Activated T-cell treated with anti-CD3 and anti-CD28 coated beads, Interleukin-2, amount 50 U/mL, for 72 hours (primary cell): ENCODE measurements at places on chromosomes 3 and 15.

DNA sequence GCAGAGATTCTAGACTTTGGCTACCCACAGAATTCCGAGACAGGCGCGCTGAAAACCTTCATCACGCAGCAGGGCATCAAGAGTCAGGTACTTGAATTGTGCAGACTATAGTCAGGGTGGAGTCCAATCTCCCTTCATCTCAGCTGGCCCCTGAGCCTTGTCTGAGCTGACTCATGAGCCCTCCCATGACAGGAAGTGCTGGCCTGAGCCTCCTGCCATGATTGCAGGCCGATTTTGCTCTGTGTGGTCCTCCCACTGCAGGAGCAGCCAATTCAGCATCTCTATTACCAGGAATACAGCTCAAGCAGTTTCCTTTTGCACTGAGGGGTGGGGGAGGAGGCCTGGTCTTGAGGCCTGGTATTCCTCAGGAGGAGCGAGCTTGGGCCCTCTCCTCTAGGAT is 5.5 kb downstream of the AP2M1 start:
- DNase-seq = no peak

DNA sequence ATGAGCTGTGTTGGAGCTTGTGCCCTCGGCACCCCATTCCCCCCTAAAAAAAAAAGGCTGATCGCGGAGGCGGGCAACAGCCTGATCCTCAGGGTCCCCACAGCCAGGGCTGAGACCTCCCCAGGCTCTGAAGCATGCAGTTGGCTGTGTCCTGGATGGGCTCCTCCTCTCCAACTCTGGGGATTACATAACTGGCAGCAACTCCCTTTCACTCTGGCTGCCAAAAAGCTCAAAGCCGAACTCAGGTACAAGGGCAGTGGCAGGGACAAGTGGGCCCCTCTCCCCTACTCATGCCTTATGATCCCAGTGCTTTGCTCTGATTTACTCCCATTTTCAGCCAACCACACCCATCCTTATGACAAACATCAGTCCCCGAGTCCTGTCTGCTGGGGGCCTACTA is 18.3 kb downstream of the TPRA1 start:
- no peak for DNase-seq

- no peak for DNase-seq
Observed at GRCh38 chr15:62338497-62338896, 173.4 kb upstream of the C2CD4B start.

DNA sequence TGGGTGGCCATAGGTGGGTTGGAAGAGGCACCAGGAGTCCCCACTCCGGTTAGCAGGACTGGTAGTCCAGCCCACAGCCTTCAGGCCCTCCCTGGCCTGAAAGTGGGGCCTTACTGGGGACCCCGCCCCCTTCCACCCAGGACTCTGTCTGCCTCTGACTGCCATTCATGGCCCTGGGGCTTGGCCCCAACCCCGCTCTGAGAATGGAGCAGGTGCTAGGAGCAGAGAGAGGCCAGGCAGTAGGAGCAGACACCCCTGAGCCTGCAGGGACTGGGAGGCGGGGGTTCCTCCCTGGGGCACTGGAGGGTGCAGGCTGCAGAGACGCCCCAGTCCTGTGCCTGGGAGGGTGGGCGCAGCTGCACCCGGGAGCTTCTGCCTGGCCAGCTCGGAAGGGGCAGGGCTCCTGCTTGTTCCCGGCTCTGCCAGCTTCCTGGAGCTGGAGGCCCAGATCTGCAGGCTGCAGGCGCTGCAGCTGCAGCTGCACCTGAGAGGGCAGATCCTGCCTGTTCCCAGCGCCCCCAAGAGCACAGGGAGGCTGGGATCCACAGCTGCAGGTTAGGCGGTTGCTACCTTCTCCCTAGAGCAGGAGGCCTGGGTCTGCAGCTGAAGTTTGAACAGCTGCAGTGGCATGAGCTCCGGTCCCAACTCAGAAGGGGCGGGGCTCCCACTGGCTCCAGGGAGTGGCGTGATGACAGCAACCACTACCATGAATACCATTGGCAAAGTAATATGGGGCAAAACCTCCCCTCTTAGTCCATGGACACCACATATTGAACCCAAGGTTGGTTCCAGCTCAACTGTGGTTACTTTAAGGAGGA is 194.7 kb downstream of the SQOR start:
- DNase-seq = no peak

DNA sequence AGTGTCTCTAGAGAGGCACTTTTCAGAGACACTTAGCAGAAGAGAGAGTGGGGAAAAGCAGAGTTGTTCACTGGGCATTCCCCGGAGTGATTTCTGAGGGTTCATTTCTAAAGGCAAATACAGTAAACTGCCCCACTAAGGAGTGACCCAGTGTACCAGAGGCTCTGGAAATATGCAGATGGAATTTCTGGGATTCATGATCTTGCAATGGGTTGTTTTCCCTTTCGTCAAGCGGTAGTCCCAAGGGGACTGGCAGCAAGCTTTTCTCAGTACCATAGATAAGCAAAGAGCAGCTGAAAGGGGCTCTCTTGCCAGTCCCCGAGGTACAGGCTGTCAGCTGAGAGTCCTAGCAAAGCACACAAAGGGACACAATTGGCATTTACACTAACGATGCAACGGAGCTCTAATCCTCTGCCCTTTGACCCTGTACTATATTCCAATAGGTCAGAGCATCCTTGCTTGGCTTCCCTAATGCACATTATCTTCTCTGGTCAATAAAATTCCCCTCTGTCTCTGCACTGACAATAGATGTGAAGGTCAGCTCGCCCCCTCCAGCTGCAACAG is 155.6 kb downstream of the SEMA6D start:
- DNase-seq = no peak

DNA sequence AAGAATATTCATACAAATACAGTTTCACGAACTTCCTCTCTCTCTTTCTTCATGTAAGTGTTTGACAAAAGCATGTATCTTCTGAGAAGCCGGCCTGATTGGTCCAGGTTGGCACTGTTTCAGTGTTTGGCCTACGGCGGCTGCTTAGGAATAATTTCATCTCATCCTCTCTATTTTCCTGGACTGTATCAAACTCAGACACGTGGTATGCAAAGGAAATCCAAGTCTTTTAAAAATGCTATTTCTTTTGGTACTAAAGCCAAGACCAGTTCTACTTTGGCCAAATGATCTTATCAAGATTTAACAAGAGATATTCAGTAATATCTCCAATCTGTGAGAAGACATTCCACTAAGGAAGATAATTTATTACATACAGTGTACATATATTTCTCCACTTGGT is 152.8 kb downstream of the TIGIT start:
- no peak for DNase-seq

- DNase-seq = peak; percentile 84
Observed at GRCh38 chr15:75452364-75452864, 924 bp upstream of the SIN3A start.

GRCh38 chr15:58398643-58399042 is 33.1 kb upstream of the LIPC start:
- no peak for DNase-seq
